ENCODE measurements at places on chromosomes 7 and 10.

DNA sequence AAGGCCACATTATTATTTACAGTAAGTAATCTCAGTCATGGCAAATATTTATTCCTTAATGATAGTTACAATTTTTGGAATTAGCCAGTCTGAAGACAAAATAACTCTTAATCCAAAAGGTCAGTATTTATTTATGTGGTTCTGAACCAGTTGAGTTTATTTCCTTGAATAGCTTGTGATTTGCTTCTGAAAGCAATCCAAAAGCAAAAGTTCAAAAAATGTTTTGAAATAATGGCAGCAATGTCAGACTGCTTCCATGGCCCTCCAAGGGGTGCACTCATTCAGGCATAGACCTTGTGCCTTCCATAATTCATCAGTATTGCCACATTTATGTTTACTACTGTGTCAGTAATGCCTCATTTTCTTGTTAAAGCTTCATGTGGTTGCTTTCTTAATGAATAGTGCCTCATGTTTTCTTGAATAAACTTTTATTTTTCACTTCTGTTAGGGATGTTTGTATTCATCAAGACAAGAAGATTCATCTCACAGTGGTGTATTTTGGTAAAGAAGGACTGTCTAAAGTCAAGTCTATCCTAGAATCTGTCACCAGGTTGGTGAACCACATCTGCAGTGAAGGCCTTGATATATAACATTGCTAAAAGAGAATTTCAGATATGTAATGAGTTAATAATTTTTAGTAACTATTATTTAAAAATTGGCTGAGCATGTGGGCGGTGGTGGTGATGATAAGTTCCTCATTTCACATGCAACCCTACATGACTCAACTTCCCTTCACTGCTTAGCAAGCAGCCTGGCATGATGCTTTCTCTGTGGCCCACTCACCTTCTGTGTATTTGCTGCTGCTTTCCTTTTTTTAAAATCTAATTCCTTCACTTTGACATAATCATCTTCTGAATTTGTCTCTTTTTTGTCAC, 22.0 kb downstream of the CSGALNACT2 start:
- DNase-seq, result peak; percentile 81

- DNase-seq, result peak; percentile 41
These were observed 196.1 kb upstream of the TCF7L2 start for GRCh38 chr10:112753961-112754411.

- no peak for DNase-seq
These were observed 90.0 kb upstream of the PAX2 start for GRCh38 chr10:100655326-100655759.

GRCh38 chr7:137847568-137848050, 835 bp upstream of the DGKI start:
- DNase-seq, result no peak

GRCh38 chr7:24721481-24722001, 35.7 kb downstream of the GSDME start:
- no peak for DNase-seq

DNA sequence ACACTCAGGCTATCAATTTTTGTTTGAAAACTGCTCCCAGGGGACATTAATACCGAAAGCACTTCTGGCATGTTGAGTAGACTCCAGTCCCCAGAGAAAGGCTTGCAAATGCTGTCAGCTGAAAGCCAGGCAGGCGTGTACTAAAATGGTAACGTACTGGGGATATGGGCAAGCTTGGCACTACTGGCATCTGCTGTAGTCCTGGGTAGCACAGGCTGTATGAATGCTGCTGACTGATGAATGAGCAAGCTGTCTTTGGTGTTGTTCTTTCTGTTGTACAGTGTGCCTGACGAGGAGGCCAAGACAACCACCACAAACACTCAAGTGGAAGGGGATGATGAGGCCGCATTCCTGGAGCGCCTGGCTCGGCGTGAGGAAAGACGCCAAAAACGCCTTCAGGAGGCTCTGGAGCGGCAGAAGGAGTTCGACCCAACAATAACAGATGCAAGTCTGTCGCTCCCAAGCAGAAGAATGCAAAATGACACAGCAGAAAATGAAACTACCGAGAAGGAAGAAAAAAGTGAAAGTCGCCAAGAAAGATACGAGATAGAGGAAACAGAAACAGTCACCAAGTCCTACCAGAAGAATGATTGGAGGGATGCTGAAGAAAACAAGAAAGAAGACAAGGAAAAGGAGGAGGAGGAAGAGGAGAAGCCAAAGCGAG, 53.5 kb upstream of the AGBL3 start:
- DNase-seq, result no peak

- no peak for DNase-seq
These were observed 22.3 kb downstream of the COX15 start for GRCh38 chr10:99709480-99710229.

DNA sequence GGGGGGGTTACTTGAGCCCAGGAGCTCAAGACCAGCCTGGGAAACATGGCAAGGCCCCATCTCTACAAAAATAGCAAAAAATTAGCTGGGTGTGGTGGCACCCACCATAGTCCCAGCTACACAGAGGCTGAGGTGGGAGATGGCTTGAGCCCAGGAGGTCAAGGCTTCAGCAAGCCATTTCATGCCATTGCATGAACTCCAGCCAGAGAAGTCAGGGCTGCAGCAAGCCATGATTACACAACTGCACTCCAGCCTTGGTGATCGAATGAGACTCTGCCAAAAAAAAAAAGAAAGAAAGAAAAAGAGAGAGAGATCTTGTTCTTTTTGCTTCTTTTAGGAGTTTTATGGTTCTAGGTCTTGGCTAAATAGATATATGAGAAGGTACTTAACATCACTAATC, 200.2 kb upstream of the PHYHIPL start:
- DNase-seq, result no peak

GRCh38 chr10:119653916-119654315, 2.7 kb downstream of the BAG3 start:
- DNase-seq, result no peak

GRCh38 chr10:79349766-79350406, 2.6 kb downstream of the PPIF start:
- DNase-seq, result no peak

GRCh38 chr10:42887734-42888503, 105.3 kb downstream of the BMS1 start:
- DNase-seq, result no peak

DNA sequence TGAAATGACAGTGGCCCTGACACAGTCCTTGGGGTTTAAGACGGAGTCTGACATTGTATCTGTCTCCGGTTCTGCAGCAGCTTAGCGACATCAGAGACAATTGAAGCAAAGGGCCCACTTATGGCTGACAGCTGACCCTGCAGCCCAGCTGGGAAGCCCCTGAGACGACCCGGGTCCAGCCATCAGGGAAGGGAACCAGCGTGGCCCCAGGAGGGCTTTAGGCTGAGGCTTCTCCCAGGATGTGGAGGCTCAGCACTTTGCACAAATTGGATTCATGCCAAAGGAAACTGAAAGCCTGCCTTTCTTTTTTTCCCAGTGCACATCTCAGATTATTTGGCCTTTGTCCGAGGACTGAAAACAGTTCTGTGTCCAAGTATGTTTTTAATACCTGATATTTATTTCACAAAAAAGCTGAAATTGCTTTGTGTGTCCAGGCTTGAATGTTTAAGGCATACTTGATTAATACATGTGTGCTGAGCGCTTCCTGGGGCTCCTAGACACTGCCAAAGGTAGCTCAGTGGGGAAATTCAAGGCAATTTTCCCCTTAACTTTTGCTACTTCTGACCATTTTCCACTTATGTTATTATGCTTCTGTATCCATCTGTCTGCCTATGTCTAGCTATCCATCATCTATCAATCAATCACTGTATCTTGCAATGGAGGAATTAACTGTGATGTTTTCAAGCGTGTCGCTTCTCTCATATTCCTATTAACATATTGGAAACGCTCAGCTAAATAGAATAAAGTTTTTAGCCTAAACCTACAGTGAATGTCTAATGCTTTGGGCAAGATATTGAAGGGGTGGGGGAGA, 34.8 kb downstream of the KLF6 start:
- DNase-seq, result no peak

DNA sequence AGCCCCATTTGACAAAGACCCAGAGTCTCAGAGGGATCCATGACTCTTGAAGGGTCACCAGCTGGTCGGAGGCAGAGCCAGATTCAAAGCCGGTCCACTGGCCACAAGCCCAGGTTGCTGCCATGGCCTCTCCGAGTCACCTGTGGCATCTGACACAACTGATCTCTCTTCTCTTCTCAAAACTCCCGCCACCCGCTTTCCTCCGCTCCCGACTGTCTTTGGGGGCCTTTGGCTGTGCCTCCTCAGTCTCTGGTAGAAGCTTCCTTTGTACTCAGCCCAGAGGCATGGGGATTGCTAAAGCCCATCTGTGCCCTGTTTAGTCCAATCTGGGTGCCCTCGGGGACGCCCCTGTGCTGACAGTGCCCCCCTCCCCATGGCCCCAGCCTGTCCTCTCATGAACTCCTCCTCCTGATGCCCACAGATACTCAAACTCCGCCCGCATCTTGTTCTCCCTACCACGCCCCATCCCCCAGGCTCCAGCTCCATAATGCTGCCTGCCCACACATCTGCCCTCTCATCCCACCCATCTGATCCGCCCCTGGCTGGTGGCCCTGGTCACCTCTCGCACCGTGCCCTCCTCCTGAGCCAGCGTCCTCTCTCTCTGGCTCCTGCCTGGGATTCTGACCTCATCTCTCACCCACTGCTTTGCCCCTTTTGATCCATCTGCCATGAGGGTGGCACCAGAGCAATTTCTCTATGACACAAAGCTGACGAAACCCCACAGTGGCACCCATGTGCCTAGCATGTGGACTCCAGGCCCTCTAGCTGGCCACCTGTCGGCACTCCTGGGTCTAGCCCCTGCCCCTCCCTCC, 150.6 kb downstream of the SLIT1 start:
- no peak for DNase-seq

DNA sequence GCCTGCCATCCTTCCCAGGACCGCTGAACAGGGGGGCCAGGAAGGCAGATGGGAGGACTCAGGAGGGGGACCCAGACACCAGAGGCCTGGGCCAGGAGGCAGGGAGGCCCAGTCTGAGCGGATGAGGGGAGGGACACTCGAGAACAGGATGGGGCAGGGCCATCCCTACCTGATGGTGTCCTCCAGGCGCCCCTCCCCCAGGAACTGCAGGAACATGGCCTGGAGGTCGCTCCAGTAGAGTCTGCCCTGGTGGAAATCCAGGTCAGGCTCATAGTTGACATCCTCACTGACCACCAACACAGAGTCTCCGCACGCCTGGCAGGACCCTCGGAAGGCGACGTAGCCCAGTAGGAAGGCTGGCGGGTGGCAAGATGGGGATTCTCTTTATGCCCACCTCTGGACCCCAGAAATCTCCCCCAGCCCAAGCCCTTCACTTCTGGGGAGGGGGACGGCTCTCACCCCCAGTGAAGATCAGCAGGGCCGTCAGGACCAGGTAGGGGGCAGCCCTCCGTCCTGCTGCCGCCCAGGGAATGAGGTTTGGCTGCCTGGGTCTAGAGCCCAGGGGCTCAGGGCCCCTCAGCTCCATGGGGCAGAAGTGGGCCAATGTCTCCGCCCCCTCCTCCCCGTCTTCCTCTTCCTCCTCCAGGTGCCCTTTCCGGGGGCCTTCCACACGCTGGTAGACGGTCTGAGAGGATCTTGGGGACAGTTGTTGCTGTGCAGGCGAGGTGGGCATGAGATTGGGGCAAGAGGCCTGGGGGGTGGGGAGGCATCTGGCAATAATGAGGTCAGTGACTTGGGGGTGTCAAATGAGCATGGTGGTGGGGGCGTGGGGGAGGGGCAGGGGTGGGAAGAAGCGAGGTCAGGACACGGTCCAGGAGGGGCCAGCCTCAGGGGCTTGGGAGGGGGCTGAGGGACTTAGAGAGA, 573 bp downstream of the TFR2 start:
- no peak for DNase-seq

GRCh38 chr7:131046246-131046645, 281.4 kb upstream of the MKLN1 start:
- DNase-seq, result no peak

- DNase-seq, result no peak
These were observed 4.7 kb upstream of the UNCX start for GRCh38 chr7:1227814-1228544.

GRCh38 chr7:1810961-1811849, 141.1 kb downstream of the ELFN1 start:
- no peak for DNase-seq

DNA sequence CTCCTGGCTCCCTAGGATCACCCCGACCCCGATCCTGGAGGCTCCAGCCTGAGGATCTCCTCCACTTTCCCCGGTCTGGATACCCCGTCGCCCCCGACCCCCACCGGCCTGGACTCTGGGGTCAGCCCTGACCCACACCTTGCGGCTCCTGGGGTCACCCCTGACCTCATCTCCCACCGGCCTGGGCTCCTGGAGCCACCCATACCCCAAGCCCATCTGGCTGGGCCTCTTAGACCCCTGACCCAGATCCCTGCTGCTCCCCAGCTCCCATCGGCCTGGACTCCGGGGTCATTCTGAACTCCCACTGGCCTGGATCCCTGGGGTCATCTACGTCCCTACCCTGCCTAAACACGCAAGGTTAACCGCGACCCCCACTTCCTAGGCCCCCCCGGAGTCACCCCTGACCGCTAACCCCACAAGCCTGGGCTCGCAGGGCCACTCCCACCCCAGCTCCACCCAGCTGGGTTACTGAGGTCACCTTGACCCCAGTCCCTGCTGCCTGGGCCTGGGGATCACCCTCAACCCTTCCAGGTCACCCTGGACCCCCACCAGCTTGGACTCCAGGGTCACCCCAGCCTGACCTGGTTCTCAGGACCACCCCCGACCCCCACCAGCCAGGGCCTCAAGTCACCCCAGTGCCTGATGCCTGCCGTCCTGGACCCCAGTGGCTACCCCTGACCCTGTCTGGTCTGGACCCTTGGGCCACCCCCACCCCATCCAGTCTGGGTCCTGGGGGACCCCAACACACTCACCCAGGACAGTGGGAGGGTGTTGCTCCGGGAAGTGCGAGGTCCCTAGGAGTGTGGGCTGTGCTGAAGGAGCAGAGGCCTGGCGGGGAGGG, 1.2 kb downstream of the FOXK1 start:
- DNase-seq, result no peak

- no peak for DNase-seq
These were observed 44.4 kb downstream of the MRPS24 start for GRCh38 chr7:43824963-43825362.

DNA sequence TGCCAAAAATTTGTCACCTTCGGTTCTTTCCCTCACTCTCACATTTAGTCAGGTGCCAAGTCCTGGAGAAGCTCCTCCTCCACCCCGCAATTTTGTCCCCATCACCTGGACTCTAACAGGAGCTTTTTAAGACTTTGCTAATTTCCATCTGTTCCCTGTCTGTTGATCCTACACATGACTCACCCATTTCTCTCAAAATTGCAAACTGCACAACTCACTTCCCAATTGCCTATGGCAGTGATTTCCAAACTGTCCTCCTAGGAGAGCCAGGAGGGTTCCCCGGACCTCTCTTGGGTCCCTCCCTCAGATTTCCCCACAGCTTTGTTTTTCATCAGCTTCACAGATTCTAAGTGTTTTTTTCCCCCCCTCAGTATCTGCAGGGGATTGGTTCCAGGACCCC, 120.3 kb downstream of the WNT2 start:
- no peak for DNase-seq

GRCh38 chr7:113175525-113176104, 57.3 kb upstream of the SMIM30 start:
- DNase-seq, result no peak

Data from AML-193 (cell line).